ENCODE measurements at places on chromosomes 2 and 18.
A peak's percentile ranks its signal among the peaks of the same experiment; 100 is the strongest.

DNA sequence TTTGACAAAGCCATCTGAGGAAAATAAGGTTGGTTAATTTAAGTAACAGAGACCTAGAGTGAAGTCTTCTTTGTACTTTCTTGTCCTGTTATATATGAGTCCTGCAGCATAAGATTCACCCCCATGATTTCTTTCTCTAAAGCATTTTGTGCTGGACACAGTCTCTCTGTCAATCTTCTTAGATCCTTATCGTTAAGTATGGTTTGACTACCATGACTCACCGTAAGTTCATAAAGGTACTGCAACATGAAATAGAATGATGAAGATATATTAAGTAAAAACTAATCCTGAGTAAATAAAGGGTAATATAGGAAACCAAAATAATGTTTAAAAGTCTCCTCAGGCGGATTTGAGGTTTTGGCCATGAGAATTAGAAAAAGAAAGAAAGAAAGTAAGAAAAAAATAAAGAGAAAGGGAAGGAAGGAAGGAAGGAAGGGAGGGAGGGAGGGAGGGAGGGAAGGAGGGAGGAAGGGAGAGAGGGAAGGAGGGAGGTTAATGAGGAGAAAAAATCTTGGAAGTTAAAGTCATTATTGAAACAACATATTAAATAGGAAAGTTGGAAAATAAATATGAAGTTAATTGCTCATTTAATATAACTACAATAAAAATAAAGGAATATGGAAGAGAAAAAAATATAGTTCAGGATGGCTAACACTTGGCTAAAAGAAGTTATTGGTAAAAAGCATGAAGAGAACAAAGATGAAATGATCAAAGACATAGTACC lies 980.3 kb upstream of the CDH2 start:
- H3K4me1 ChIP-seq, result no peaks in the 10 kb centered on the region
- no peak overlapping the region for H3K27ac ChIP-seq
- H3K27me3 ChIP-seq, result no peaks in the 10 kb centered on the region
- H3K4me3 ChIP-seq, result no peak overlapping the region
- no peak for DNase-seq

- no peaks in the 10 kb centered on the region for H3K27me3 ChIP-seq
- DNase-seq, result no peak
- no peak overlapping the region for H3K4me3 ChIP-seq
- no peaks in the 10 kb centered on the region for H3K4me1 ChIP-seq
These were observed 206.0 kb downstream of the AGPS start for GRCh38 chr2:177598326-177599138.

DNA sequence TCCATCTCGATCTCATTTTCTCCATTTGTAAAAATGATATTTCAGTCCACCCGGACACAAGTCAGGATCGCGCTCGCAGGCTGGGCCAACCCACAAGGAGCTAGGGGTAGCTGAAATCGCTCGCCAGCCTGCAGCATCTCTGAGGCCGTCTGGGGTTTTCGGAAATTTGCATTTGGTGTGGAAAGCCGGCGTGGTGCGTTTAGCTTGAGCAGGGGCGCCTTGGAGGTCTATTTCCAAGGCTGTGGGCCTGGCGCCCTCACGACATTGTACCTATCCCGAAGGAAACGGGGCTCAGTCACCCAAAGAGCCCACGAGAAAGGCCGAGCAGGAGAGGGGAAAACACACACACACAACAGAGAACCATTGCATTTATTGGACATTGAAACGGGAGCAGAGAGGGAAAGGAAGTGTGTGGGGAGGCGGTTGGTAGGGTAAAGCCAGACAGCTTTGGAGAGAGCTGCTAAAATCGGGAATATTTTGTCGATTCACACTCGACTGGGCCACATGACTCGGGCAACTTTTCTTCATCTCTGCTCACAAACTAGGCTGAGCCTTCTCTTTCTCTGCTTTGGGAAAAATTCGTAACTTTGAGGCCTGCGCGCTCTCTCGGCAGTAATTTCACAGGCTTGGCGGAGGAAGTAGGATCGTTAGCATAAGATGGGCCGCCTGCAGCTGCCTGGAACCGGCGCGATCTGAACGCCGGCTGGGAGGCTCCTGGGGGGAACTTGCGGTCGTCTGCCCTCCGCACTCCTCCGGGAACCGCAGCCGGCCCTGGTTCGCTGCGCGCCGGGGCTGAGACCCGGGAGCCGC lies 1.1 kb upstream of the HOXD8 start:
- peaks cover 7% of the 10 kb centered on the region for H3K36me3 ChIP-seq
- peak overlapping the region; percentile 73 for H3K4me3 ChIP-seq
- peaks cover 48% of the 10 kb centered on the region for H3K4me1 ChIP-seq
- no peak overlapping the region for H3K27ac ChIP-seq

DNA sequence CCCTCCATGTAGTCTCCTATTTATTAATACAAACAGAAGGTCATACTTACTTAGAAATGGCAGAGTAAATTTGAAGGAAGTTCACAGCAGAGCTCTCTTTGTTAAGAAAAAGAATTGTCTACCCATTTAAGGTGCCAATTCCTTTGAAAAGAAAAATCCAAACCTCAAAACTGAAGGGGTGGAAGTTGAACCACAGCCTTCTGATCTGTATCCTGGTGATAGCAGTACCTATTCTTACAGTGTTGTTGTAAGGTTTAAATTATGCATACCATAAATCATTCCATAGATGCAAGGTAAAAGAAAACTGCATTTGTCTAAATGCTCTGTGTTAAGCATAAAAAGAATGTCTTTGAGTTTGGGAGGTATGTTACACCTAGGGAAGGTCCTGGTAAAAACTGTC lies 47.6 kb downstream of the COBLL1 start:
- H3K4me3 ChIP-seq, result no peak overlapping the region
- H3K36me3 ChIP-seq, result no peaks in the 10 kb centered on the region
- H3K27me3 ChIP-seq, result peaks cover 2% of the 10 kb centered on the region
- DNase-seq, result no peak
- H3K4me1 ChIP-seq, result no peaks in the 10 kb centered on the region

GRCh38 chr2:182432051-182432450 lies 5.2 kb upstream of the PDE1A start:
- peaks cover 3% of the 10 kb centered on the region for H3K27me3 ChIP-seq
- no peak for DNase-seq
- no peaks in the 10 kb centered on the region for H3K4me1 ChIP-seq
- no peak overlapping the region for H3K27ac ChIP-seq
- H3K36me3 ChIP-seq, result no peaks in the 10 kb centered on the region

Data from naive thymus-derived CD8-positive, alpha-beta T cell (primary cell).